GM20000 (cell line): ENCODE measurements at places on chromosomes 5 and 9.

DNA sequence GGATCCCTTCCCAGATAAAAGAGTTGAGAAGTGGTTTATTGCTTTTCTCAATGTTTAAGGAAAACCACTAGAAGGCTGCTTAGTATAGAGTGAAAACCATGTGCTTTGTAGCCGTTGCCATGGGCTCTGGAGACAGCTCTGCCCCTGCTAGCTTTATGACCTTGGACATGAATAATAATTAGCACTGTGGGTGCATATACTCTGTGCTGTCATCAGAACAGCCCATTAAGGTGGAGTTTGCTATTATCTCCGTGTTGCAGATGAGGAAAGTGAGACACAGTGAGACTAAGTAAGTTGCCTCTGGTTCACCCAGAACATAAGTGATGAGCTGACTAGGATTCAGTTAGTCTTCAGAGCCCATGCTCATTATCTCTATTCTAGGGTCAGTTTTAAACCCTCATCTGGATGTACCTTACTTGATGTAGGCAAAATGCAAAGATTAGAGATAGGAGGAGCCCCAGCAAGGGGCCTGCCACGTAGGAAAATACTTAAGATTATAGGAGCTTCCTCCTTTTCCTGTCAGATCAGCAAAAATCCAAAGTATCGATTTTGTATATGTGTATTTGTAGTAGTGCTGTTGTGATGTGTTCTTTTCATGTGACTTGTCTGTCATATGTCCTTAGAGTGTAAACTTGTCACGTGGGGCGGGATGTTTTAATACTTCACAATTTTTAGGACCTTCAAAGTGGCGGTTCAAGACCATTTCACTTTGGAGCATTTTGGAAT, 102.5 kb downstream of the TLE4 start:
- DNase-seq: no peak

- DNase-seq: no peak
These were observed 19.2 kb upstream of the FYB1 start for GRCh38 chr5:39238366-39239105.

GRCh38 chr5:116153687-116154174, 68.9 kb downstream of the COMMD10 start:
- no peak for DNase-seq

DNA sequence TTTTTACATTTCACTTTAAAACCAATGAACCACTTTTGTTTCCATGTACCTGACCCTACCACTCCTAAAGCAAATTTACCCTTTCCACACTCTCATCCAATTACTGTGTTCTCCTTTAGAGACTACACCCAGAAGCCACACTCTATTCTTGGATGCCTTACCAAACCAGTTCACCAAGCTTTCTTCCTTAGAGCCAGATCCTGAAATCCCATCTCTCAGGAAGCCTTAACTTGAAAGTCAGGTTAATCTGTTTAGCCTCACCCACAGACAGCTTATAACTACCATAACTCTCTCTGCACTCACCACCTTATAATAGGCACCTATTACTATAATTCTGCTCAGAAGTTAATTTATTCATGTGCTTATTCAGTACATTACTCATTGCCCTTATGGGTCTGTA, 4.3 kb downstream of the CSNK1A1 start:
- no peak for DNase-seq

DNA sequence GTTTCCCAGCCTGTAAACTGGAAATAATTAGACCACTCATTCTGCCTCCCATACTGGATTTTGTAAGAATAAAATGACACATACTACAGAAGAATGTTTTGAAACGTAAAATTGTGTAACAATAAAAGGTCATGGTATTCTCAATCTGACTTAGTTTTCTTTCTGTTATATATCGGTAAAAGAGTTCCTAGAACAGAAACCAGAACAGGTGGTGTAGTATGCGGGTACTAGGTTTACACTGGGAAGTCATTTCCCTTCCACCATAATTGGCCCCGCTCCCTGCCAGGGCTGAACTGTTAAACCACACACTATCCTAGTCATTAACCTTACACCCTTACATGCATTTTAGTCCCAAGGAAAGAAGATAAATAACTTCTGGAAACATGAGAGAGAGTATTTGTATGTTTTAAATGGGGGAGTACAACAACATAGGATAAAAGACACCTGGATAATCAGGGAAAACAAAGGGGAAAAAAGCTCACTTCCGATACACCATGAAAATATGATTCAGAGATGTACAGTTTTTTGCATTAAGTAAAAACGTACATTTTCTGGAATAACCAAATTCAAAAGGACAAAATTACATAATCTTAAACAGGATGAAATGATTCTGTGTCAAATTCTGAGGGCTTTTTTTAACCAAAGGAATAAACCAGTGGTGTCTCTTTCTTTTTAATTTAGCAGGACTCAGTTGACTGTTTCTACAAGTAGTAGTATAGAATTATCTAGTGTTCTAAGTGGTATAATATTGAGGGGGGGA, 199.7 kb downstream of the GLIS3 start:
- no peak for DNase-seq
